ENCODE measurements at places on chromosomes 5 and 9.

- DNase-seq, result no peak
Measured at GRCh38 chr5:174533751-174534241, 190.6 kb upstream of the MSX2 start.

DNA sequence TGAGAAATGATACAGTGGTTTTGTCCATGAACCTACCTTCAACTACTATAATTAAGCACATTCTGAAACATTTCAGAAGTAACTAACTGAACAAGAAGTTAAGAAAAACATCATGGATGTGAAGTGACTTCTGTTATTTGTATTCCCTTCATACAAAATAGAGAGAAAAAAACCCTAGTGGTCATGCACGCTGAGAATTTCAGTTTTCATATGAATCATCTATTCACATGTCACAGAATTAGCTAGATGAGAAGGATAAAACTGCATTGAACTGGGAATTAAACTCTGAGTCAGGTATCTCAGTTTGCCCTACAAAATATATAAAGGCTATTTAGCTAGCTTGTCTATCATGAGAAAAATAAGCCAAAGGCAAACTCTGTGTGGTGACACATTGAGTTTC is 451.8 kb upstream of the FTMT start:
- no peak for DNase-seq

DNA sequence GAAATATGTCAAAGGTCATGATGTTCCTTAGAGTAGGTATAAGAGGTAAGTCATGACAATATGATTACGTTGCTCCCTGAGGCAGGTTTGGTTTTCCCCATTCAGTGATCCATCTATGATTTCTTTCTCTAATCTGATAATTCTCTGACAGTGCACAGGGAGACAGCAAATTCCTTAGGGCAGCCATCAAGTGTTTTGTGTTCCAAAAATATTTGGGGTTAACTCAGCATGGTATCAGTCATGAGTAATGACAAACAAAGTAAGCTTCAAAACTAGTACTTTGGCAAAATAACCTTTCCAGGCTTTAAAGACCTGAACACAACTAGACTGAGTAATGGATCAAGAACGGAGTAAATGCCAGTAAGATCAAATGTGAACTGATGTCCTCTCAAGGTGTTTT is 55.3 kb upstream of the SPATA31E1 start:
- DNase-seq, result no peak

GRCh38 chr5:53438486-53439472 is 41.6 kb upstream of the FST start:
- DNase-seq, result no peak

DNA sequence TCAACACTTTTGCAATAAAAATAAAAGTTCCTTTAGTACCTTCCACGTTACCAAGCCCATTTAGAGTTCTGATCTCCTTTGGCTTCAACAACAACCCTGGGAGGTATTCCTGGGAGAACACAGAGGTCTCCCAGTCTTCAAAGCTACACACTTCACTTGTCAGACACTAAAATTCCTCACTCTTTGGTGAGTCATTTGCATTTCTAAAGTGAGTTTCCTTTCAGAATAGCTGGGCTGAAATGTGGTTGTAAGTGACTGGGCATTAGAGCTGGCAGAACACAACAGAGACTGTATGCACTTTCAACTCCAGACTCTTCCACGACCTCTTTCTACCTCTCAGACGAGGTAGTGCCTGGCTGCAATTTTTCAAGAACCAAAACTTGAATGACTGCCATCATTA is 11.5 kb upstream of the F2RL1 start:
- DNase-seq, result no peak

- DNase-seq, result no peak
Measured at GRCh38 chr5:7186818-7187217, 209.1 kb upstream of the ADCY2 start.

GRCh38 chr5:52710972-52711596 is 76.6 kb upstream of the ITGA1 start:
- DNase-seq, result no peak

DNA sequence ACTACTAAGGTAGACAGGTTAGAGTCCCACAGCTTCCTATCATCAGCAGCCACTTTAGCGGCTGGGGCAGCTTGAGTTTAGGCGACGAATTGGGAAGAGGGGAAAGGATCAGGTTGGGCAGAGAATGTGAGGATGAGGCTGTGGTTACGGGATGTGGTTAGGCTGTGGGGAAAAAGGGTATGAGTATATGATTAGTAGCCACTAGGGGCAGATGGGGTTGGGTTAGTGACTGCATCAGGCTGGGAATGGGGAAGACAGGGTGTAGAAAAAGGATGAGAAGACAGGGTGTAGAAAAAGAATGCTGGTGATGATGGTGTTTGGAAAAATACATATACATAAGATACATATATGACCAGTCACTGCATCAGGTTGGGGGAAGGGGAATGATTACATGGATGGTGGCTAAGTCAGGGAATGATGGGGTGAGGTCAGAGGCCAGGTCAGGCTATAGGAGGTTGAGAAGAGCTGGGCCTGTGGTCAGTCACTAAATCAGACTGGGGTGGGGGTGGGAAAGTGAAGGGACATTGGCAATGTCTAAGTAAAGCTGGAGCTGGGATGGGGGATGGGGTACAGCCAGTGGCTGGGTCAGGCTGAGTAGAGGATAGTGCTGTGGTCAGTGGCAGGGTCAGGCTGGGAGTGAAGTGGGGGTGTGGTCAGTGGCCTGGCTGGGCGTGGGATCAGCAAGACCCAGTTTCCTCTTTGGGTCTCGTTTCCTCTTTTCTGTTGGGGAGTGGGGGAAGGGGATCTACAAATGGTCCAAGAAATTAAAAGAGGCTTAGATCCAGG is 2.1 kb downstream of the TLN1 start:
- DNase-seq, result no peak

DNA sequence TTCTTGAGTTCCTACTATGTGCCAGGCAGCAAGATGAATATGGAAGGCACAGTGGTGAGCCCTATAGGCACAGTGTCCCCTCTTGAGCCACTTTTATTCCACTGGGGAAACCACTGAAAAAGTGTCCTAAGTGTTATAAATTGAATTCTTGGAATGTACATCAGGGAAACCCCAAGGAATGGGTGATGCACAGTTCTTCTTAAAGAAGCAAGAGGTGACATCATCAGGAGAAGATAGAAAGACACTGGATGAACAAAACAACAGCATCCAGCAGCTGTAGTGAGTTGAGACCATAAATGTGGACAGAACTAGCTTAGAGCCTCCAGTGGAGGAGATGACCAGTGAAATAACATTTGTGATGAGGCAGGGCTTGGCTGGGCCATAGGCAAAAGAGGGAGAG is 199.2 kb upstream of the ANKRD55 start:
- no peak for DNase-seq

GRCh38 chr5:50441493-50441955 is 436 bp upstream of the EMB start:
- no peak for DNase-seq

- DNase-seq, result no peak
Measured at GRCh38 chr5:62284946-62285891, 20.8 kb upstream of the KIF2A start.

- DNase-seq, result no peak
Measured at GRCh38 chr5:172901788-172902496, 57.3 kb upstream of the RPL26L1 start.

DNA sequence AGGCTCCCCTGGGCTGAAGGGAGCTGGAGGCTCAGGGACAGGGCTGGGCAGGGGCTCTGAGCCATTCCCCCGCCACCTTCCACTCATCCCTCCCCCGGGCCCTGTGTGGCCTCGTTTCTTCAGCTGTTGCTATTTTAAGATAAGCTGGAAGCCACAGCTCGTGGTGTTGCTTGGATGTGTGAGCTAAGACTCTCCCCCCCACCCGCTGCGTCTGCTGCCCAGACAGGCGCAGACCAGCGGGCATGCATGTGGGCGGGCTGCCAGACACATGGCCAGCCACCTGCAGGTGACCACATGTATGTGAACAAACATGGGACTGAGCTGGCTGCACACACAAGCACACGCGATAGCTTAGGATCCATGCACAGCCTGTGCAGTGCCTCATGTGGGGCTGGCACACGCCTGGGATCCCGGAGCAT is 8.7 kb downstream of the SNCB start:
- DNase-seq, result no peak

GRCh38 chr5:80492741-80493140 is 4.8 kb downstream of the FAM151B start:
- no peak for DNase-seq

DNA sequence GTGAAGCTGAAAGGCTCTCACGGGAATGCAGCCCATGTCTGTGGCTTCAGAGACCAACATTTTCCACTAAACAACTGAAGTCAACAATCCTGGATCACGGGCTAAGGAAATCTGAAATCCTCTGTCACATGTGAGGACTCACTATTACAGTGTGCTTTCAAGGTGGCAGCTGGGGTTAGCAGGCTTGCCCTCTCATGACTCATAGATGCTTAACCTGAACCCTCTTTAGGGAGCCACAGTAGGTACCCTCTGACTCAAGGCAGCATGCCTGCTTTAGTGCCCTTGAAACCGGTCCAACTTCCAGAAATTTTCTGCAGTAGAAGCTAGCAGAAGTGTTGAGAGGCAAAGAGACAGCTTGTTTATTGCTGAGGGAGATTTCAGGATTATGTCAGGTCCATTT is 232.5 kb downstream of the GABRB2 start:
- DNase-seq, result no peak

DNA sequence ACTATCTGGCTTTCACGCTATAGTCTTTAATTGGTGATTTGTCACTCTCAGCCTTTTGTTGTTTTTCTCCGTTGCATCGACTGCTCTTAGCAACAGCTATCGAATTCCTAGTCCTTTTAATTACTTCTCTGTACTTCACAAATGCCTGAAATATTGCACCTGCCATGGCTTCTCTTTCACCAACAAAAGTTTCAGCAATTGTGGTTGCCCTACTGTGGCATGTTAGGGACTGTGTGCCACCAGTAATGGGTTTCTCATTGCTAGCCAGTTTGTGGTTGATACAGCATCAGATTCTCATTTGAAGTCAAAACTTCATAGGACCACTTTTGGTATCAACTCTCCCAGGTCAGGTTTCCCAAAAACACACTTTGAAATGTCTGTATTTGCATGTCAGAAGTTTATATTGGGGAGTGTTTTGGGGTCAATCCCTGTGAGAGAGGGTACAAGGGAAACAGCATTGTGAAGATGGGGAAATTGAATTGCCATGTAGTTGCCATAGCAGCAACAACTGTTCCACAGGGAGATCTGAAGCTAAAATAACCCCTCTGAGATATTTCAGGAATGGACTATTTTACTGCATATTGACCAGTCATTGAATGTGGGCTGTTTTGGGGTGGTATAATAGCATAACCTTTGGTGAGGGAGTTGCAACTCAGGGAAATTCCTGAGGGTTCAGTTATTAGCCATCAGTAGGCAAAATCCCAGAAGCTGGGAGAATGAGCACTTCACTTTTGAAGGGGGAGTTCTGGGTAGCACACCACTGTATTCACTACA is 99.2 kb downstream of the WDR70 start:
- no peak for DNase-seq

GRCh38 chr5:103909391-103909790 is 346.8 kb upstream of the NUDT12 start:
- no peak for DNase-seq

DNA sequence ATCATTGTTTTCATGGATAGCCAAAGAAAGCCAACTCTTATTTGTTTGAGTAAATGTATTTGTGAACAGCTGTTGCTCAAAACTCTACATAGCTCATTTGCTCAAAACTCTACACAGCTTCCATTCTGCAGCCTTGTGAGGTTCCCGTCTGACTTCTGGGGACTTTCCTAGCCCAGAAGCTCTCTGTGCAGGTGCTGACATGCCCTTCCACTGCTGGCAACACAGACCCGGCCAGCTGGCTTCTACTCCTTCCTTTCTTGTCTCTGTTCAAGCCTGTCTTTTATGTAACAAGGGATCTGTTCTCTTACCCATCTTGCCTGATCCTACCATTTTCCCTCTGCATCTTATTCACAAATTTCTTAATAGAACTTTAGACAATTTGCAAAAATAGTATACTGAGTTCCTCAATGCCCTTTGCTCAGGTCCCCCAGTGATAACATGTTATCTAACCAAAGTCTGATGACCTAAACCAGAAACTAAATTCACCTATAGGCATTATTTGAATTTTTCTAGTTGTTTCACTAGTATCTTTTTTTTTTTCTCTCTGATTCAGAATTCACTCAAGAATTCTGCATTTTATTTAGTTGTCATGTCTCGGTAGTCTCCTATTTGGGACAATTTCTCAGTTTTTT is 556.5 kb upstream of the SEMA6A start:
- no peak for DNase-seq

DNA sequence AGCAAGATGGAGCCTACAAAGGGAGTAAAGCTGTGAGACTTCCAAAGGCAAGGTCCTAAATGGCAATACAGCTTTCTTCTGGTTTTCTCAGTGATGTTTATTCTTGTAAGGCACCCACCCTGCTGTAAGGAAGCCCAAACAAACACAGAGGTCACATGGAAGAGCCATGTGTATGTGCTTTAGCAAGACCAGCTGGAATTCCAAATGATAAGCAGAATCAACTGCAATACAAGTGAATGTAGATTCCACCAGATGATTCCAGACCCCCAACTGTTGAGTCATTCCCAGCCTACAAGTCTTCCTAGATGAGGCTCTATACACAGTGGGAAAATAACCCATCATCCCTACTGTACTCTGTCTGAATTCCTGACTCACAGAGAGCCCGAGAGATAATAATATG is 122.8 kb downstream of the DEPDC1B start:
- DNase-seq, result no peak

- no peak for DNase-seq
Measured at GRCh38 chr9:109114670-109115069, 5.1 kb downstream of the TMEM245 start.

- no peak for DNase-seq
Measured at GRCh38 chr9:135563039-135563476, 1.5 kb downstream of the PAEP start.

- DNase-seq, result no peak
Measured at GRCh38 chr9:126723807-126724172, 81.0 kb upstream of the ZBTB43 start.

- no peak for DNase-seq
Measured at GRCh38 chr5:124343451-124343867, 403.0 kb downstream of the ZNF608 start.

DNA sequence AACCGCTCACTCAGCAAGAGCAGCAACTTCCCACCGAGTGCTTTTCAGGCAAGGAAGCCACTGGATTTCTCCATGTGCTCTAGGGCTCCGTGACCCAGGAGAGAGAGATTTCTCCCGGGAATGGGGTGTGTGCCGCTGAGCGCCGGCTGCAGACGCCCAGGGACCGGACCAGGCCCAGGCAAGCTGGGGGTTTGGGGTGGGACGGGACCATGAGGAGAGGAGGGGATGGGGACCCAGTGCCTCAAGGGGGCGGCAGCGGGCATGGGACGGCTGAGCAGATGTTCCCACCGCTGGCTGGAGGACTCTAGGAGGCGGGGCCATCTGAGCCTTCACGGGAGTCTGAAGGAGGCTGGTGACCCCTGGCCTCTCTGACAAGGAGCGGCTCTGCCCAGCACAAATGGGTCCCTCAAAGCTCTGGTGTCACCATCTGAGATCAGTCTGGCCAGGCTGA is 8.5 kb downstream of the LCN9 start:
- DNase-seq, result no peak

GRCh38 chr9:17003576-17004240 is 131.1 kb upstream of the CNTLN start:
- no peak for DNase-seq

- no peak for DNase-seq
Measured at GRCh38 chr5:77337246-77337645, 126.8 kb downstream of the PDE8B start.

Measured in NCI-H510A (cell line).